Stimulated activated CD8-positive, alpha-beta memory T cell treated with anti-CD3 and anti-CD28 coated beads, Interleukin-7, amount 100 ng/mL, for 1 hour (primary cell): ENCODE measurements at places on chromosomes 3 and 15.

DNA sequence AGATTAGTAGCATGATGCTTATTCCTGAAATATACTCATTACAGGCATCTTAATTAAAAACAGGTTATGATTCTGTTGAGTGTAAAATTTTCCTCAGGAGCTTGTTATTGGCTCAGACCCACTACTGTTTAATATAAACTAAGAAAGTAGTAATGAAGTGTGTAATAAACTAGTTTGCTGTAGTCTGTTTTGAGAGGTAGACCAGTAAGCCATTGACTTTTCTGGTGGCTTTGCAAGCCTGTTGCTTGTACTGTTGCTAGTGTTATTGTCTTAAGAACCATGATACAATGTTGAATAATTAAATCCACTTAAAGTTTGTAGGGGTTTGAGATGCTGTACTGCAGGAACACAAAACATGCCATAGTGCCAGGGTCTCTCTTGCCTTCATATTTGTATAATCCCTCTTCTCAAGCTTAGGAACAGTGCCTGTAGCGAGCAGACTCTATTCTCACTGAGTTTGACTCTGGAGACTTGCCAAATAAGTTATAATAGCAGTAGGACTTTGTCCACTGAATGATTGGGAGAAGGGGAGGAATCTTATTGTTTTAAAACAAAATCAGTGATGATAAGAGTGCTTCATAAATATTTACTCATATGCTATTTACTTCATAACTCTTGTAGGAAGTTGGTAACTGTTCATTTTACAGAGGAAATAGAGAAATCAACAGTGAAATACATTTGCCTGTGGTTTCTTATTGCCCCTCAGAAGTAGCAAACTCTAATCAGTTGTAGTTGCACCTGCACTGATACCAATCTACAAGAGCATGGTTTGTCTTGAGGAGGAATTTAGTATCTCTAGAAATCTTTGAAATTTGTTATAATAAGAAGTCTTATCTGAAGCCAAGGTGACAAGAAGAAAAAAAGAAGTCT lies 13.4 kb downstream of the TCF12 start:
- DNase-seq, result no peak

DNA sequence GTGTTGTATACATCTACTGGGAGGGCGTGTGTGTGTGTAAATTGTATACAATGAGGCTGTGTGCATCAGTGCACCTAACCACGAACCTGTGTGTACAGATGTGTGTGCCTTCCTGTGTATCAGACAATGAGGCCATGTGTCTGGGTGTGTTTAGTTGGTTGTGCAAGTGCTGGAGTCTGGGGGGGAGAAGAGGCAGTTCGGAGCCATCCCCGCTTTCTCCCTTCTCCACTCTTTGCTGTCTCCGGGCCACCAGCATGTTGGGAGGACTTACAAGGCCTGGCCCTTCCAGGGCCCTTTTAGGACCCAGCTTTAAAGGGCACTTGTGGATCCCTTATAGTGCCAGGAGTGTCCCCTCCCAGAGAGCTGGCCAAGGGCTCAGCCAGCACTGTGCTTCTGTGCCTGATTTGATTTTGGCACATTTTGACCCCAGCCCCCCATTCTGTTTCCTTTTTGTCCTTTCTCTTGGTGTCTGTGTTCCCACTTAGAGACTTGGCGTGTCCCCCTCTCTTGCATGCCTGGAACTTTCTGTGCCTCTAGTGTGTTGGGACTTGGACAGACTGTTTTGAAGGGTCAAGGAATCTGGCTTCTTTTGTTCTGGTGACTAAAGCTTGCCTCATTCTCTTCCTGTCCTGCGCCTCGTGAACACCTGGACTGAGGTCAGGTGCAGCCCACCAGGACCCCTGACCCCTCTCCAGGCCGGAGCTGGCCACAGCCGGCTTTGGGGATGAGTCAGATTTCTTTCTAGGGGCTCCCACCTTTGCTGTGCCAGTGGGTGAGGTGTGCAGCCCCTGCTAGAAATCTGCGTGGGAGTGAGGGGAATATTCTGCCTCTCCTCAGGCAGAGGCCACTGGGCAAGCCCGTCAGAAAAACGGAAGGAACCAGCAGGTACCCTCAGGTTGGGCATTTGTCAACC lies 1.5 kb downstream of the CTDSPL start:
- no peak for DNase-seq

GRCh38 chr3:169072494-169072893 lies 591.0 kb downstream of the MECOM start:
- no peak for DNase-seq

GRCh38 chr3:10688126-10688525 lies 127.9 kb upstream of the SLC6A11 start:
- no peak for DNase-seq

DNA sequence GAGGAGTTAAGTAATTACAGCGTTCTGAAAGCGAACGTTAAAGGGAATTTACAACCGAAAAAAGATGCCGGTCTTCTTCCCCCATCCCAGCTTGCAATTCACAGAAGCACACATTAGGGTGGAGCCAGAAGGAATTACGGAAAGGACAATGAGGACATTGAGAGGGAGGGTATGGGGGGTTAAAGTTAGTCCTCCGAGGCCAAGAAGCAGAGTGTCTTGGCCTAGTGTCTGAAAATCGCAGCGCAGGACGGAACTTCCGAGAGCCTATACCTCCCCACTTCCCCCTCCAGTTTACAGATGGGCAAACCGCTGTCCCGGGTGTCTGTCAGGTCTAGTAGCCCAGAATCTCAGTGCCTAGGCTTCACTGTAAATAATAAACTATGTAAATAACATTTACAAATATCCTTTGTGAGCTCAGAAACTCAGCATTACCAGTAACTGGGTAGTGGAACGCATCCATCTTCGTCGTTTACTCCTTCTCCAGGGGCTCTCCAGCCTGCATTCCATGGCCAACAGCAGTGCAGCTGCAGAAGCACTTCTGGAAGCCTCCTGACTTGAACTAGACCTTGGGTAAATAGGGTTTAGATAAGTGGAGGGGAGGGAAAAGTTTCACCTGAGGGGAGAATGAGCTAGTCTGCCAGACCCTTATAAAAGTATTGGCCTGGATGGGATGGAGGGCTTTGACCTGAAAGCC lies 922 bp downstream of the ADPRH start:
- DNase-seq, result no peak

GRCh38 chr15:31371520-31372240 lies 45.0 kb downstream of the KLF13 start:
- DNase-seq, result no peak

- DNase-seq, result no peak
Measured at GRCh38 chr15:66169023-66169422, 84.5 kb downstream of the MEGF11 start.

DNA sequence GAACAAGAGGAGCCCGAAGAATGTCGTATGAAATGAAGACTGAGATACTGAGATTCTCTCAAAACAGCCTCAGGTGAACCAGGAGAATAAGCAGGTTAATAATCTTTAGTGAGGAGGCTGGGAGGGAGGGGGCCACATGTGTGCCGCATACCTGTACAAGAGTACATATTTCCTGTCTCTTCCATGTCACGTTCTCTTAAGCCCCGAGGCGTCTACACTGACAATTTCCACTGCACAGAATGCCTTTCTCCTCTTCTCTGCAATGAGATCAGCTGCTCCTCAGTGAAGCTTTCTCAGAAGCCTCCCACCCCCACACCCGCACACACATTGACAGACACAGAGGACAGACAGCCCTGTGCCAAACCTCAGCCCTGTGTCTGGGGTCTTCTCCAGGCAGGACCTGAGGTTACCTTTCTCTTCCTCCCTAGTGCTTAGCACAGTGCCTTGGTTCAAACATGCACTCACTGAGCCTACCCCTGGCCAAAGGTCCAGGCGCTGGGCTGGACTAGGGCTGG lies 55.4 kb downstream of the PDZRN3 start:
- no peak for DNase-seq
